ENCODE measurements at places on chromosomes 13 and 19.

GRCh38 chr13:97904059-97904458 lies 49.4 kb upstream of the IPO5 start:
- DNase-seq, result no peak

DNA sequence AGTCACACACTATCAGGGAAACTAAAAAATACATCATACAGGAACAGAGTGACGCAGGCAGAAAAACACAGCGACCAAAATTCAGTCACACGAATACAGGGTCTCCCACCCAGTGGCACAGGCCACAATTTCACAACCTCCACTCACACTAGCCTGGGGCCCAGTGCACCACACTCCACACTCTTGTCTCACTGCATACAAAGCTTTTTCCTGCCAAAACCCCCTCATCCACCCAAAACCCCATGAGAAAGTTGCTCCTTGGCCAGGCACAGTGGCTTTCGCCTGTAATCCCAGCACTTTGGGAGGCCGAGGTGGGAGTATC lies 1.2 kb downstream of the S1PR5 start:
- DNase-seq, result no peak

DNA sequence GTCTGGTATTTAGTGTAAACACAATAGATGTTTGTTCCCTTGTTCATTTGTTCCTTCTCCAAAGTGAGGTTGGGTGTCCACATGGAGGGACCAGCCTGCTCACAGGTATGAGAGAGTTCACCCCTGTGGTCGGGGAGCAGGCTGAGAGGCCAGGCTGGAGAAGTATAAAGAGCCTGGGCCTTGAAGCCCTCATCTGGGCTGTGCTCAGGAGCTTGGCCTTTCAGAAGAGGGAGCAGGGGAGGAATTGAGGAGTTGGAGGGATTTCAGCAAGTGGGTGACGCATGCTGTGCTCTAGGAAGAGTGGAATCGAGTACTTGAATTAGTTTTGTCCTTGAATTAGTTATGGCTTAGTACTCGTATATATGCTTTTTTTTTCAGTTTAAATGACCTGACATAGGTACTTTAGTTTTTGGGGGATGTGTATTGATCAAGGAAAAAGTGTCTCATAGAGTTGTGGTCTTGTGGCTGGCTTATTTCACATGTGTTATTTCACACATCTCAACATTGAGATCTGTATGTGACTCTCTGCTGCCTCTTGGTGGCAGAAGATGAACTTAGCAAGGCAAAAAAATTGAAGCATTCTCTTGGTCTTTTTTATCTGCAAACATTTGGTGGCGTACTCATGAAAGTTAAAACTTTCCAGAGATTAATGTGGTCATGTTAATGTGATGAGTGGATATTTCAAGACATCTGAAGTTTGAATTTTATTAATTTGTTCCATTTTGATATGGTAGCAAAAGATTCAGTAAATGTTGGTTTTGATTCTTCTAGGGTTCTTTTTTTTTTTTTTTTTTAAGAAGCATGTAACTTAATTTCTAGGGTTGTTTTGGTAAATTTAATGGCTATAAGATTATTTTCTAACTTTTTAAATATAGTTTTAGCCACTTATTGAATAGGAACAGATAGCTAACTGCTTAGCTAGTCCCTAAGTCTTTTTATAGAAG lies 54.3 kb downstream of the SLAIN1 start:
- DNase-seq, result no peak

GRCh38 chr13:43356567-43356966 lies 333.2 kb downstream of the DNAJC15 start:
- DNase-seq, result no peak

DNA sequence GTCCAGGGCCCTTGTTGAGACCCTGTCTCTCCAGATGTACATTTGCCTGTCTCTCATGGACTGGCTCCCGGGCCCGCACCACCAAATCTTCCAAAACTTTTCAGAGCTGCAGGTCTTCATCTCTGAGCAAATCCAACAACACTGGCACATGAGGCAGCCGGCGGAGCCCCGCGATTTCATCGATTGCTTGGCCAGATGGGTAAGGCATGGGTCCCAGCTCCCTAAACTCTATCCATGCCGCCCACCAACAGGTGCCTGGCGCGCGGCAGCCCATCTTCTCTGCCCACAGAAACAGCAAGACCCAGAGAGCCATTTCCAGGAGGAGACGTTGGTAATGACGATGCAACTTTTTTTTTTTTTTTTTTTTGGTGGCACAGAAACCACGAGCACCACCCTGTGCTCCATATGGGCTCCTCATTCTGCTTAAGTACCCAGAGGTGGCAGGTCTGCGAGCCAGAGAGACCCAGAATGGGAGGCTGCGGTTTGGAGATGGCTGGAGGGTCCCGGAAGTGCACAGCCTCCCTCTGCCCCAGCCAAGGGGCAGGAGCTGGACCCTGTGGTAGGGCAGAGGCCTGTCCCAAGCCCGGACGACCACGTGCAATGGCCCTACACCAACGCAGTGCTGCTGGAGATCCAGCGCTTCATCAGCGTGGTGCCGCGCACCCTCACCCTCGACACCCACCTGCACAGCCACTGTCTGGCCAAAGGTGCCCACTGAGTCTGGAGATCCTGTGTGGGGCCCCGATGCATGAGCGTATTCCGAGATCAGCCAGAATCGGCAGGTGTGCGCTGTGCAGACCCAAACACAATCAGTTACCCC lies 22.6 kb downstream of the CYP2F1 start:
- no peak for DNase-seq
